ENCODE measurements at places on chromosomes 1 and 21. TPM values are rescaled to one million over a fixed set of nuclear protein-coding genes. Genes with fewer than 3 reads are reported as not detected.
A peak's percentile ranks its signal among the peaks of the same experiment; 100 is the strongest.

DNA sequence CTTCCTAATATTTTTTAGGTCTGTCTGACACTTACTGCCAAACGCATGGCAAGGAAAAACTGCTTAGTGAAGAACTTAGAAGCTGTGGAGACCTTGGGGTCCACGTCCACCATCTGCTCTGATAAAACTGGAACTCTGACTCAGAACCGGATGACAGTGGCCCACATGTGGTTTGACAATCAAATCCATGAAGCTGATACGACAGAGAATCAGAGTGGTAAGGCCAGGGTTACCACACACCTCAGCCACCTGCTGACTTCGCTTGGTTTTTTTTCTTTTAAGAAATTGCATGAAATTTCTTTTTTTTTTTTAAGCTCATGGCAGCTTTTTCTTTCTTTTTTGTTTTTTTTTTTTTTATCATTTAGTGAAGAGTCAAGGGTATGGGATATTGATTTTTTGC, 17.2 kb downstream of the ATP1A1 start:
- no peaks in the 10 kb centered on the region for H3K27me3 ChIP-seq
- H3K4me1 ChIP-seq = peaks cover 28% of the 10 kb centered on the region
- peaks cover 70% of the 10 kb centered on the region for H3K36me3 ChIP-seq
- no peak overlapping the region for H3K27ac ChIP-seq
- no peak overlapping the region for H3K4me3 ChIP-seq

ALX3 gene
- 2.8 TPM for total RNA-seq

PLA2G2C gene
- not detected for total RNA-seq

DNA sequence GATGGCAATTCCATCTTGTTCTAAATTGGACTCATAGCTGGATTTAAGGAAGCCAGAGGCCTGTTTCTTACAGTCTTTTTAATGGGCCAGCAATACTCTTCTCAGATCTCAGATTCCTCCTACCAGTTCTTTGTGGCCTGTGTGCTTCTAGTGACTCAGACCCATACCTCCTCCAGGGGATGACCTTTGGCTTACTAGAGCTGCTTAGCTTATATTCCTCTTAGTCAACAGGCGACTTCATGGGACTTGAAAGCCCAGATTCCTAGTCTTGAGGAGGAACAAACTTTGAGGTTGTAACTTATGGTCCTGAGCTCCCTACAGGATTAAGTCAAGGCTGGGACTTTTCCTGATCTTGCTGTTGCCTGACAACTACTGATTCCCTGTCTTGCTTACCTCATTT, 12.4 kb upstream of the PAPPA2 start:
- no peak overlapping the region for H3K4me3 ChIP-seq
- H3K4me1 ChIP-seq = no peaks in the 10 kb centered on the region
- no peak for DNase-seq
- no peaks in the 10 kb centered on the region for H3K27me3 ChIP-seq
- no peaks in the 10 kb centered on the region for H3K36me3 ChIP-seq

GRCh38 chr1:209607102-209607794, 23.7 kb downstream of the CAMK1G start:
- no peaks in the 10 kb centered on the region for H3K27me3 ChIP-seq
- DNase-seq = no peak
- no peak overlapping the region for H3K27ac ChIP-seq
- H3K36me3 ChIP-seq = no peaks in the 10 kb centered on the region
- no peak overlapping the region for H3K4me3 ChIP-seq
- H3K4me1 ChIP-seq = no peaks in the 10 kb centered on the region

- no peaks in the 10 kb centered on the region for H3K27me3 ChIP-seq
- peaks cover 12% of the 10 kb centered on the region for H3K4me1 ChIP-seq
- H3K27ac ChIP-seq = no peak overlapping the region
- H3K36me3 ChIP-seq = peaks cover 14% of the 10 kb centered on the region
- no peak overlapping the region for H3K4me3 ChIP-seq
These were observed 14.2 kb downstream of the PTPN14 start for GRCh38 chr1:214537219-214537618.

DNA sequence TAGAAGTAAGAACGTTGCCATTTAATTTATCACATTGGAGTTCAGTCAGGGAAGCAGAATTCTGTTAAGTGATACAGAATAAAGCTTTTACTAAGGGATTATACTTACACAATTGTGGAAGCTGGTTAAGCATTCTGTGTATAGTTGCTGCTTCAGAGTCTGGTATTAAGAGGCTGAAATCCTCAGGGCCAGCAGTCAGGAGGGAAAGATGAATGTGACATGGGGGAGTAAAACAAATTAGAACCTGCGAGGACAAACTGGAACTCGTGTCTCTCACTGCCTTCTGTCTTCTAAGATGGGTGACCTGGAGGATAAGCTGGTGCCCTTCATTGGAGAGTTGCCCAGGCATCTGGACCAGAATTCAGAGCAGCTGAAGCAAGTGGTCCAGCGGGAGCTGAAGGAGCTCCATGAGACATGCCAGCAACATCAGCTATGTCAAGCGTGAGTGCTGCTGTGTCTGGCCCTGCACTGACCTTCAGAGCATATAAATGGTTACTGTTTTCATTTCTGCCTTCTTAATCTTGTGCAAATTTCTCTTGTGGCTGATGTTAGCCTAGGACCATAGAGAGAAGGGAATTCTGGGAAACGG, 23.0 kb downstream of the MARK1 start:
- H3K36me3 ChIP-seq = no peaks in the 10 kb centered on the region
- H3K27ac ChIP-seq = no peak overlapping the region
- DNase-seq = no peak
- no peaks in the 10 kb centered on the region for H3K4me1 ChIP-seq
- H3K27me3 ChIP-seq = no peaks in the 10 kb centered on the region
- H3K4me3 ChIP-seq = no peak overlapping the region

- no peaks in the 10 kb centered on the region for H3K4me1 ChIP-seq
- no peak for DNase-seq
- H3K27me3 ChIP-seq = no peaks in the 10 kb centered on the region
These were observed 74.9 kb upstream of the ADGRL2 start for GRCh38 chr1:81725823-81726222.

PCSK9 gene
- 18.7 TPM for total RNA-seq

- H3K27me3 ChIP-seq = no peaks in the 10 kb centered on the region
- peak overlapping the region; percentile 81 for H3K27ac ChIP-seq
- peaks cover 9% of the 10 kb centered on the region for H3K4me1 ChIP-seq
- DNase-seq = no peak
These were observed 22.9 kb downstream of the LCA5L start for GRCh38 chr21:39422527-39423241.

CFHR2 gene
- total RNA-seq = not detected

SPRR1A gene
- not detected for total RNA-seq

DNA sequence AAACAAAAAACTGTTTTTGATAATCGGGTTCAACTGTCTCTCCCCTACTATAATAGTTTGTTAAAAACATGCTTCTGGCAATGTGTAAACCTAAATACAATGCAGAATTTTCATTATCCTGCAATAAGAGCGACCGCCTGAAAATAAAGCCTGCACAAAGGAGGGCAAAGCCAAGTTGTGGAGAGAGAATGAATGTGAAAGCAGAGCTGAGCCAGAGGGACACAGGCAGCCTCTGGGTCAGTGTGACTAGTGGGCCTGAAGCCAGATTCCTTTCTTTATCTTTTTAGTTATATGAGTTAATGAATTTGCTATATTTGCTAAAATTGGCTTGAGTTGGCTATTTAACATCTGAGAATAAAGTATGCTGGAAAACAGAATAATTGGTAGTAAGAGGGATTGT, 615.2 kb downstream of the PLA2G4A start:
- H3K27ac ChIP-seq = no peak overlapping the region
- DNase-seq = no peak
- H3K4me3 ChIP-seq = no peak overlapping the region
- no peaks in the 10 kb centered on the region for H3K4me1 ChIP-seq
- no peaks in the 10 kb centered on the region for H3K36me3 ChIP-seq
- no peaks in the 10 kb centered on the region for H3K27me3 ChIP-seq

KRTAP7-1 gene
- not detected for total RNA-seq

DNA sequence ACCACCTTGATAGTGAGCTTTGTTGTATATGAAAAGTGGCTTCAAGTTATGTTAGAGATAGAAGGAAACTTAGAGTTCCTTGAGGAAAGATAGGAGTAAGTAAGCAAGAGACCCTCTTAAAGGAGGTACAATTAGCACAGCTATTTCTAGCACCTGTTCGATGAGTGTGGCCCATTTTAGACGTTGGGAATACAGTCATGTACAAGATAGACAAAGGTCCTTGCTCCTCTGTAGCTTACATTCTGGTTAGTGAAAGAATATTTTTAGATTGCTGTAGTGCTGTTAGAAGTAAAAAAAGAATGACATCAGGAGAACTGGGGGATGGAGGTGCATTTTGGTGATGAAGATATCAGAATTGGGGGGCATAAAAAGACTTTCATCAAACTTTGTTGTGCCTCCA, 47.5 kb downstream of the MRPS6 start:
- DNase-seq = no peak
- no peak overlapping the region for H3K4me3 ChIP-seq
- no peak overlapping the region for H3K27ac ChIP-seq
- H3K27me3 ChIP-seq = no peaks in the 10 kb centered on the region
- peaks cover 23% of the 10 kb centered on the region for H3K36me3 ChIP-seq

GRCh38 chr21:26138615-26139257, 31.8 kb downstream of the APP start:
- H3K4me1 ChIP-seq = peaks cover 42% of the 10 kb centered on the region
- peak overlapping the region; percentile 3 for H3K27ac ChIP-seq
- H3K36me3 ChIP-seq = peaks cover 36% of the 10 kb centered on the region
- H3K27me3 ChIP-seq = no peaks in the 10 kb centered on the region
- no peak for DNase-seq
- H3K4me3 ChIP-seq = no peak overlapping the region

DNA sequence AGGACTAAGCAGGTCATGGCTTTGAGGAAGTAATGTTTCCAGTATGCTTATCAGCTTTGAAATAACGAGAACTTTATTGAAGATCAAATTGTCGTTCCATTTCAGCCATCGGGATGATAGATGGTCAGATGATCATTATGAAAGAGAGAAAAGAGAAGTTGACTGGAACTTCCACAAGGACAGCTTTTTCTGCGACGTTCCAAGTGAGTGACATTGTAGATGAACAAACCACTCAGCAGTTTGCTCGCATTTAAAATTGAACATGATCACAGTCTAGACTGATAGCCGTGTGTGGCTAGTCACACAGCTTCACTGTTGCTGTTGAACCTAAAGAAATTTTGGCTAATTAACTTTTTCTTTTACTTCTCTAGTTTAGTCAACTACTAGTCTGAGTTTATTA, 151.1 kb downstream of the TLR5 start:
- H3K27ac ChIP-seq = no peak overlapping the region
- H3K4me1 ChIP-seq = peaks cover 18% of the 10 kb centered on the region
- no peaks in the 10 kb centered on the region for H3K27me3 ChIP-seq
- H3K36me3 ChIP-seq = peaks cover 4% of the 10 kb centered on the region
- no peak for DNase-seq

KRTAP11-1 gene
- not detected for total RNA-seq

- no peak for DNase-seq
- no peak overlapping the region for H3K27ac ChIP-seq
- H3K4me1 ChIP-seq = peaks cover 11% of the 10 kb centered on the region
- no peaks in the 10 kb centered on the region for H3K27me3 ChIP-seq
- H3K36me3 ChIP-seq = peaks cover 2% of the 10 kb centered on the region
These were observed 92.3 kb downstream of the ST6GALNAC5 start for GRCh38 chr1:76959556-76959955.

DNA sequence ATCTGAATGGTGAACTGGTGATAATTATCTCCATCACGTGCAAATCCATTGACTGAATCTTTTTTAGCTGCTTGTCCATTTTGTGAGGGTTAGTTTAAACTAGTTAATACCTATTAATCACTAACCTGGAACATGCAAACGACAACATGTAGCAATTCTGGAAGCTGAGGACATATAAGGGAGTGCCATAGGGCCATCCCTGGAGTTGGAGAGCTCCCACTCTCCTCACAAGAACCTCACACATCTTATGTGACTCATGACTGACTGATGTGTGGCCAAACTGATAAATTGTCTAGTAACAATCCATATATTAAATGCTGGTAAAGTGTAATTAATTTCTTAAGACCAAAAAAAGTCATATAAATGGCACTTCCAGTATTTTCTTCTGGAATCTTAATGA, 62.9 kb upstream of the HOOK1 start:
- H3K27me3 ChIP-seq = peaks cover 3% of the 10 kb centered on the region
- H3K27ac ChIP-seq = no peak overlapping the region
- no peak for DNase-seq
- no peak overlapping the region for H3K4me3 ChIP-seq
- peaks cover 16% of the 10 kb centered on the region for H3K4me1 ChIP-seq
- no peaks in the 10 kb centered on the region for H3K36me3 ChIP-seq

AADACL3 gene
- not detected for total RNA-seq

ATAD3C gene
- total RNA-seq = 1.9 TPM

DNA sequence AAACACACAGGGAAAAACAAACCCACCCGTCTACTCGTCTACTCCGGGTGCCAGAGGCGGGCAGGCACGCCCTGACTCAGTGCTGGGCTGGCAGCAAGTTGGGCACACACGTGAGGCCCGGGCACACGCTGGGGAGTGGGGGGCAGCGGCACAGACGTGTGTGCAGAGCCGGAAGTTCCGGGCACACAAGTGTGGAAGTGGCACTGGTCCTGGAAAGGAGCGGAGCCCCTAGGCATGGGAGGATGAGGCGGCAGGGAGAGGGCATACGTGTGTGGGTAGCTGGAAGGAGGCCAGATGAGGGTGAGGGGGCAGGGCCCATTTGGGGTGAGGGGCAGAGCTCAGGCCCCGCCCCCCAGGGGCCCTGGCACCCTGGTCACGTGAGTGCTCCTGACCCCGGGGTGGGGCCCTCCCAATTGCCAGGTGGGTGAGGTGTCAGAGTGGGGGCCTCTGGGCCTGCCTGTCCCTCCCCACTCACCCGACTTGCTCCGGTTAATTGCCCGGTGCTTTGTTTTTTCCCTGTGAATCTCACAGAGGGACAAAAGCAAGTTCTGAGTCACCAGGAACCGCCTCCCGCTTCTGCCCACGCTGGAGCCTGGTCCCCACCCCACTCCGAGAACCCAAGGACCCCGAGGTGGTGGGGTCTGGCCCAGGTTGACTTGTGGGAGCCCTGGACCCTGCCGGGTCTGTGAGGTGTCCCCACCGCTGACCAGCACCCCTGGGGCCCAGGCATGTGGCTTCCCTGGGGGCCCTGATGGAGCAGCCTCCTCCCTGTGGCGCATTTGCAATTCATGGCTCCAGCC, 104.8 kb upstream of the CASZ1 start:
- H3K27me3 ChIP-seq = peaks cover 3% of the 10 kb centered on the region
- peaks cover 21% of the 10 kb centered on the region for H3K4me1 ChIP-seq
- H3K4me3 ChIP-seq = no peak overlapping the region
- H3K36me3 ChIP-seq = no peaks in the 10 kb centered on the region
- peak overlapping the region; percentile 5 for H3K27ac ChIP-seq
- no peak for DNase-seq

Measured in progenitor cell of endocrine pancreas (in vitro differentiated cells).